ENCODE measurements at places on chromosomes 2 and 18.

DNA sequence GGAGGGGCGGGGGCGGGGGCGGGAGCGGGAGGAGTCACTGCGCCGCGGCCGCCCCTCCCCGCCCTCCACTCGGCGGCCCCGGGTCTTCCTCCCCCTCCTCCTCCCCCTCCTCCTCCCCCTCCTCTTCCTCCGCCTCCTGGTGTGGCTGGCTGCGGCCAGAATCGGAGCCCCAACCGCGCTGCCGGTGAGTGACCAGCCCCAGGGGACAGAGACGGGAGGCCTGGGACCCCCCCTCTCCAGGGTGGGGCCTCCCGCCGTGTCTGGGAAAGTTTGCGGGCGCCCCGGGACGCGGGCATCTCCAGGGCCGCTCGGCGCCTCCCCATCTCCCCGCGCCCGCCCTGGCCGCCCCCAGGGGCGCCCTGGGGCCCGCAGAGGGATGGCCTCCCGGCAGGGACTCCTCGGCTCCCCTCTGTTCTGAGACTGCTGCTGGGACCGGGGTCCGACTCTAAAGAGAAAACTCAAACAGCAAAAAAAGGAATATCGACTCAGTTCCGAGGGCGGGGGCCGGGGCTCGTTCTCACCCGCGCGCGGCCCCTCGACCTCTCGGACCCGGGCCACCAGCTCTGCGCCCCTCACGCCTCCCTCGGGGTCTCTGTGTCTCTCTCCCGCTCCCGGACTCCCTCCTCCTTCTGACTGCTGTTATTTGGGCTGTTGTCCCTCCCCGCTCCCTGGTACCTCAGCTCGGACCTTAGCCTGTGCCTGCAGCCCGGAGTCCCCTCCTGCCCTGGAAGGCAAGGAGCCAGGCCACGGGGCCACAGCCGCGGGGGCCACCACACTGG, at the start of gene STON1:
Gene STON1, plus strand, starts transcription at position 122 of the 779 bp plus-strand sequence. CDS start 50,480 bp downstream, outside the sequence.
- no peak for DNase-seq

DNA sequence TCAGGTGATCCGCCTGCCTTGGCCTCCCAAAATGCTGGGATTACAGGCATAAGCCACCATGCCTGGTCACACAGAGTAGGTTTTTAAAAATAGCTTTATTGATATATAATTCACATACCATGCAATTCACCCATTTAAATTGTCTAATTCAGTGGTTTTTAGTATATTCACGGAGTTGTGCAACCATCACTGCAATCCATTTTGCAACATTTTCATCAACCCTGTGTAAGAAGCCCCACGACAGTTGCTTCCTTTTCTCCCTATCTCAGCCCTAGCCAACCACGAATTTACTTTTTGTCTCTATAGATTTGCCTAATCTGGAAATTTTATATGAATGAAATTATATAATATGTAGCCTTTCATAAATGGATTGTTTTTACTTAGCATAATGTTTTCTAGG, 266.4 kb downstream of the NAPG start:
- no peak for DNase-seq

DNA sequence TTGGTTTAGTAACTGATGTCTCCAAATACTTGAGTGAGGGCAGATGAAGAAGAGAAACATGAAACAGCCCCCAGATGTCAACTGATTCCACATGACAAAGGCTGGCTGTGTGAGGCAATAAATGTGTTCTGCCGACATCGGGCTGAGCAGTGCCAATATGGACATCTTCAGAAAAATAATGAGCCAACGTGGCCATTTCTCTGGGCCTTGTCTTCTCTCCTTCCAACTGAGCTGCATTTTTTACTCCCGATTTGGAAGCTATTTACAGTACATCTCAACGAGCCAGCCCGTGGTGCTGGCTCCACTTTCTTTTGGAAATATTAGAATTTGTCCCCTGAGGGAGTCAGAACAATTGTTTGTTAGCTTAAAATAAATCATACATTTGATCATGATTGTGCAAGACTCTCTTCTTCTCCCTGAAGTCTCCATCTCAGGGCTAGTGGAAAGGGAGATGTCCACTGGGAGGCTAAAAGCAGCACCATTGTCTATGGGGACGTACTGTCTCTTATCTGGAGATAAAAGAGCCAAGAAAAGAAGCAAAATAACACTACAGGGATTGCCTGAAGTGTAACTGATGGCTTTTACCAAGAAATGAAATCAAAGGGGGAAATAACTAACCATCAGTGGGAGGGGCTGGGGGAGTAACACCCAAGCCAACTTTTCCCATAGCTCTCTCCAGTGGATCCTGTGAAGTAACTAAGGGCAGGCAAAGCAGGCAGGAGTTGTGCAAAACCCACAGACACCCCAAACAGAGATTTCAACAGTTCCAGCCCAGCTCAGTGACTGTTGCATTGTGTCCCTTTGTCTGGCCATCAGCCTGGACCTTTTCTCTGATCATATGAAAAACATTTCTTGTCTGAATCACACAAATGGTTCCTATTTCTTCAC, 114.8 kb downstream of the RDH14 start:
- DNase-seq, result no peak

DNA sequence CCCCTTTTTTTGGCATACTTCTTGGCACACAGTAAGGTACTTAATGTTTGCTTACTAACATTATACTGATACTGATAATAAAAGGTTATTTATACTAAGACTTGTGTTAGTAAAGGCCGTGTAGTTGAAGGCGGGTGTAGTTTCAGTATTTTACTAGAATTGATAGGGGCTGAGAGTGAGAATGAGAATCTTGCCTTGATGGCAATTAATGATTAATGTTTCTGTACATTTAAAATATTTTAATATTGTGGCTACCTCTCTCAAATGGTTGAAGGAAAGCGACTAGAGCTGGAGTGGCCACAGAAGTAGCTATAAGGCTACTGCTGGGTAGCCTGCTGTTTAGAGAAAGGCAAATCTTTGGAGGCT, 29.3 kb downstream of the PELI1 start:
- DNase-seq, result no peak

DNA sequence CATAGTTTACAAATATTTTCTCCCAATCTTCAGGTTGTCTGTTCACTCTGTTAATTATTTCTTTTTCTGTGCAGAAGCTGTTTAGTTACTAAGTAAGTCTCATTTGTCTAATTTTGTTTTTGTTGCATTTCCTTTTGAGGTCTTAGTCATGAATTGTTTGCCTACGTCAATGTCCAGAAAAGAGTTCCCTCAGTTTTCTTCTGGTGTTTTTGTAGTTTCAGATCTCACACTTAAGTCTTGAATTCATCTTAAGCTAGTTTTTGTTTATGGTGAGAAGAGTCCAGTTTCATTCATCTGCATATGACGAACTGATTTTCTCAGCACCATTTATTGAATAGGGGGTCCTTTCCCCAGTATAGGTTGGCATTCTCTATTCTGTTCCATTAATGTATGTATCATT, 1252.2 kb upstream of the TMEFF2 start:
- DNase-seq, result no peak

DNA sequence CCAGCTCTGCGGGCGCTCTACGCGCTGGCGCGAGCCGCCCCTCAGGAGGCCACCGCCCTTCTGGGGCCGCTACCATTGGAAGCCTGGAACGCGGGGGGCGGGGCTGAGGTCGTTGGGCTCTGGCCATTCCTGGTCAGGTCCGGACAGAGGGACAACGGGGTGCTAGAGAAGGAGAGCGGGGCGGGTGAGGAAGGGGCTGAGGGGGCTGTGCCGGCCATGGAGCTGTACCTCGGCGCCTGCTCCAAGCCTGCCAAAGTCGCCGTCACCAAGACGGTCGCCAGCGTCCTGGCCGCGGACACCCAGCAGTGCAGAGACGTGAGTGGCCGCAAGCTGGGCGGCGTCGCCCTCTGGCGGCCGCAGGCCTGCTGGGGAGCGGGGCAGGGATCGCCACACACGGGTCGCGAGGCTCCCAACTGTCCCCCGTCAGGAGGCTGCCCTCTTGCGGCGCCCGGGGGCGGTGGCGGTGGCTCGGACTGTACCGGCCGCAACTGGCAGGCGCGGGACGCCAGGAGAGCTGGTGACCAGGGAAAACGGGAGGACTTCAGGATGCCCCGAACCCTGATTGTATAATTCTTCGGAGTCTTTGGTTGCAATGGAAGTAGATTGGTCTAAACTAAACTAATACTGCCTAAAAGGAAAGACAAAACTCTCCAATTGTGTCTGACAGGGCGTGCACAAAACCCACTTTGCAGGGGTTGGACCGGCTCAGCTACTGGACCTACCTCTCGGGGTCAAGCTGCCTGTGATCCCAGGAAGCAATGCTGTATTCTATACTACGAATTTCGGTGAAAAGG, at the start of gene FSIP2:
Gene FSIP2, plus strand, starts transcription at position 126 of the 794 bp plus-strand sequence. Its CDS starts 91 bp downstream, at position 217.
- DNase-seq, result no peak

DNA sequence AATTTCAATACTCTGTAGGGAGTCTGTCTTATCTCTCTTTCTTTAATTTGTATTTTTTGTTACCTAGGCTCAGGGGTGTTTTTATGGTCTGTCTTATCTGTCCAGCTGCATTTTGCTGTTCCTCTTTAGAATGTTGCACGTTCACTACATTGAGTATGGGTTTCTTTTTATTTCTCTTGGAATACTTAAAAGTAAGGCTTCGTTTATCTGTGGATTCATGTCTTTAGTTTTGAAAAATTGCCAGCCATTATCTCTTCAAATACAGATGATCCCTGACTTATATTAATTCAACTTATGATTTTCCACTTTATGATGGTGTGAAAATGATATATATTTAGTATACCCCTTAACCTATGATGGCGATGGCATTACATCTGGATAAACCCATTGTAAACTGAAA, 26.9 kb downstream of the CARF start:
- DNase-seq, result no peak

GRCh38 chr18:48158721-48159120, 228.3 kb upstream of the SMAD2 start:
- DNase-seq, result no peak

- DNase-seq, result no peak
These were observed 100.7 kb downstream of the DGKD start for GRCh38 chr2:233455006-233455405.

DNA sequence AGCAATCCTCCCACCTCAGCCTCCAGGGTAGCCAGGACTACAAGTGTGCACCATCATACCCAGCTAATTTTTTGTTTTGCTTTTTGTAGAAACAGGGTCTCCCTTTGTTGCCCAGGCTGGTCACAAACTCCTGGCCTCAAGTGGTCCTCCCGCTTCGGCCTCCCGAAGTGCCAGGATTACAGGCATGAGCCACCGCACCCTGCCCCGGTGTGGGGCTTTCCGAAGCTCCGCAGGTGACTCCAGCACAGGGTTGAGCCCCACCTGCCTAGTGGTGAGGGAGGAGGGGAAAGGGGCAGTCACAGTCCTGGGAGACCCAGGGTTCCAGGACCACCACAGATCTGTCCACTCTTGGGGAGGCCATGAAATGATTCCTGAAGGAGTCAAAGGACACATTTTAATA, 5.2 kb downstream of the PRLH start:
- no peak for DNase-seq

DNA sequence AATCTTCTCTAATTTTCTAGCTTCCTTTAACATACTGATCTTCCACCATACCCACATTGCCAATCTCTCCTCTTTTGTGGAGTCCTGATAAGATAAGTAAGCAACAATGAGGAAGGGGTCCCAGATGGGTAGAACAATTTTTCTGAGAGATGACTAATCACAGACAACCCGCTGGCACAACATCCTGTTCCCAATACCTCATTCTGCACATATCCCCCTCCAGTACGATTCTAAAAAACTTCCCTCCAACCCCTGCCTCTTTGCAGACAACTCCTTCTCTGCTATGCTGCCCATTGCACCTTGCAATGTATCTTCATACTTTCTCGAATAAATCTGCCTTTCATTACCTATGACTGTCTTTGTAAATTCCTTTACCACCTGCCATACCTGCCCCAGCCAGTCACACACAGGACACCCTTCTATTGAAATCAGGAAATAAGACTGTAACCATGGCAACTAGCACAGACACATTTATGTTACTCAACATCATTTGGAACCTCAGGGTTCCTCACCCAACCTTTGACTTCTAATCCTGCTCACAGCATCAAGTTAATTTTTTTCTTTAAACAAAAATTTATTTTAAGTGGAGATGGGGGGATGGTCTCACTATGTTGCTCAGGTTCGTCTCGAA, 7.4 kb upstream of the EXOC6B start:
- no peak for DNase-seq

DNA sequence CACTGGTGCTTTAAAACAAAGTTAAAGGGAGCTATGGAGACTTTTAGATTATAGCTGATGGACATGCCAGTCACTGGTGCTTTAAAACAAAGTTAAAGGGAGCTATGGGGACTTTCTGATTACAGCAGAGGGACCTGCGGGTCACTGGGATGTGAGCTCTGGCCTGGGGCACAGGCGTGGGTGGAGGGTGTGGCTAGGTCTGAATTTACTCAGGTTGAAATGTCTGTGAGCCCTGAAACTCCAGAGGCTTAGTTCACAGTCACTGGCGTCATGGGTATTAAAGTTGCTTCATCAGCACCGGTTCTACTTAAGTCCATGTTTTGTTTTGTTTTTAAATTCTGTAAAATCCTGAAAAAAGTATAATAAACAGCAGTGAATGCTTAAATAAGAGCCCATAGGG, 49.0 kb upstream of the TMEM18 start:
- no peak for DNase-seq

DNA sequence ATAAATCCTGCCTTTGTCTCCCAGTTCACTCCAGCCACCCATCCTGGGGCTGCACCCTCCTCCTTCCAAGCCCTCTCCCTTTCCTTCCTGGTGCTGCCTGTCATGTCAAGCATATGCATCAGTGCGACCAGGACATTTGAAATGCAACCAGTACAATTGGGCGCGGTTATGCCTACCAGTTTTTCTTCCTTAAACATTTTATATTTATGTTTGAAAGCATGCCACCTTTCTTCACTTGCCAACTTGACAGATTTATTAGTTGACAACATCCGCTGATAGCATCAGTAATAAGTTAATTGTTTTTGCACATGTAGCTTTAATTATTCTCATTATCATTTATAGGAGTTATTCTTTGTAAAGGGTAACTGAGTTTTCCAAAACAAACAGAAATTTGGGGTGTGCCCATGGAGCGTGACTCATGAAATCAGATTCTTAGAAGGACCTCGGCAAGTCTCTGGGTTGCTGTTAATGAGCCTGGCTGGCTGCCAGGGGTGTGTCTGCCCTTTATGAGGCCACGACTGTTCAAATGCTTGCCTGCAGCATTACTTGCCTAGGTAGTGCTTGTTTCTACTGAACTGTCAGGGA, 32.8 kb upstream of the IL1B start:
- DNase-seq, result peak; percentile 73

GRCh38 chr2:154198866-154199265, 327.1 kb downstream of the GALNT13 start:
- DNase-seq, result no peak

DNA sequence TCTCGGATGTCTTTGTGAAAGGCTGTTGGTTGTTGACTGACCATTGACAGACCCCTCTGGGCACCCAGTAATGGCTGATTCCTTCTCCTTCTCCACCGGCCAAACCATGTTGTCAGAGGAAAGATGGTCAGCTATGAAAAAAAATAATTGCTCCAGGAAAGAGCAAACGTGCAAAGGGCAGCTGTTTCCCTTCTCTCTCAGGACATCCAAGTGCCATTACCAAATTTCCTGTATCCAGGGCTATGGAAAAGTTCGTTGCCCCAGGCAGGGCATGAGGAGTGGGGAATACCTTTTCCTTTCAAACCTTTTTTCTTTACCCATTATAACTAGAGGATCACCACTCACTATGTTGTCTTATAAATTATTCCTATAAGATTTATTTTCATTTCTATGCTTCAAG, 321.5 kb upstream of the HNRNPA3 start:
- no peak for DNase-seq
